ENCODE measurements at places on chromosomes 16 and 17.

DNA sequence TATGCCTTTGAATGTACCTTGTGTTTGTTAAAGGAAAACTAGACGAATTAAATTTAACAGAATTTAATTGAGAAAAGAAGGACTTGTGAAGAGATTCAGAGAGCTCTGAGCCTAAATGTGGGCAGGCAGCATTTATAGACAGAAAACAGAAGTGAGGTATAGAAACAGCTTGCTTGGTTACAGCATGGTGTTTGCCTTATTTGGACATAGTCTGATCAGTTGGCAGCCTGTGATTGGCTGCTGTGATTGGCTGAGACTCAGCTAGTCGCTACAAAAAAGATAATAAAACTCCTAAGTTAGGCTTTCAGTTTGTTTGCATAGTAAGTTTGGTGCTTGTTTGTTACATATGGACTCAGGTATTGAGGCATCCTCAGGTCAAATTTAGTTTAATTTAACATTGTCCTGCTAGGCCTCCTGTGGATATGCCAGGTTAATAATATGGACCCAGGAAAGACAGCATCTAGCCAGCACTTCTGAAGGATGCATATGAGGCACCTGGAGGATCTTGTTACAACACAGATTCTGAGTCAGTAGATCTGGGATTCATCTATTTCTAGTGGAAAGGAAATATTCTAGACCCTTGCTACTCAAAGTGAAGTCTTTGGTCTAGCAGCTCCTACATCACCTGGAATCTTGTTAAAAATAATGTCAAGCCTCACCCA, 43.4 kb downstream of the SLFN5 start:
- no peak for DNase-seq

DNA sequence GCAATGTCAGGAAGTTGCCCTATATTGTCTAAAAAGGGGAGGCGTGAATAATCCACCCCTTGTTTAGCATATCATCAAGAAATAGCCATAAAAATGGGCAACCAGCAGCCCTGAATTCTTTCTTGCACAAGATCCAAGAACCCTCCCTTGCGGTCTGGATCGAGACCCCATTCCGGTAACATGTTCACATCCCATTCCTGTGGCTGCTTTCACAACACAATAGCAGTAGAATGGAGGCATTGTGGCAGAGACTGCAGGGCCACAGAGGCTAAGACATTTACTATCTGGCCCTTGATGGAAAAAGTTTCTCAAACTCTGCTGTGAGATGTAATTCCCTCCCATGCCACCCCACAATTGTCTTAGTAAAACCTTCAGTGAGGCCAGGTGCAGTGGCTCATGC, 73.2 kb downstream of the RMI2 start:
- DNase-seq: no peak

DNA sequence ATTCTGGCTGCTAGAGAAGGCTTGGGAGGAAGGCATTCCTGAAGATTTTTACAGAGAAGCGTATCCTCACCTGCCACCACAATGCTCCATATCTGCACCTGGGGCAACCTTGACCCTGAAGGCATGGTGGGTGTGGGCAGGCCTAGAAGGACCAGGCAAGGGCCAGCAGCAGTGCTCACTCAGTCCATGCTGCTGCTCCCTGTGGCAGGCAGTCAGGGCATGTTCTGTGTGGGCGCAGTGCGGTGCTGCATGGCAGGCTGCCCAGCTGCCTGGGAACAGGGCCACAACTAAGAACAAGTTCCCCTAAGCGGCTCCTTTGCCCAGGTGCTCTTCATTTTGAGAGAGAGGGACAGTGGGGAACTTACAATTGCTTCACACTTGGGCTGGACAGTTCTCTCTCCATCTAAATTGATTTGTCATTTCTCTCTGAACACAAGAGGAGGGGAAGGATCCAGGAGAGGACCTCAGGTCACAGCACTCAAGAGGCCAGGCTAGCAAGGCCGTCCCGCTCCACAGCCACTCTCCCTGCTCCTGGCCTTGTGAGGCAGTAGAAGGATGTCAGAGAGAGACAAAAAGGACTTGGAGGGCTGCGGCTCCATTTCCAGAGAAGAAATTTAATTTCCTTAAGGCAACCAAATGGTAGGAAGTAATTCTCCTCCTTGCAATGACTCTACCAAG, 158.8 kb downstream of the AATF start:
- no peak for DNase-seq

- DNase-seq: peak; percentile 32
Measured at GRCh38 chr17:44307387-44308186, 814 bp upstream of the RUNDC3A start.

DNA sequence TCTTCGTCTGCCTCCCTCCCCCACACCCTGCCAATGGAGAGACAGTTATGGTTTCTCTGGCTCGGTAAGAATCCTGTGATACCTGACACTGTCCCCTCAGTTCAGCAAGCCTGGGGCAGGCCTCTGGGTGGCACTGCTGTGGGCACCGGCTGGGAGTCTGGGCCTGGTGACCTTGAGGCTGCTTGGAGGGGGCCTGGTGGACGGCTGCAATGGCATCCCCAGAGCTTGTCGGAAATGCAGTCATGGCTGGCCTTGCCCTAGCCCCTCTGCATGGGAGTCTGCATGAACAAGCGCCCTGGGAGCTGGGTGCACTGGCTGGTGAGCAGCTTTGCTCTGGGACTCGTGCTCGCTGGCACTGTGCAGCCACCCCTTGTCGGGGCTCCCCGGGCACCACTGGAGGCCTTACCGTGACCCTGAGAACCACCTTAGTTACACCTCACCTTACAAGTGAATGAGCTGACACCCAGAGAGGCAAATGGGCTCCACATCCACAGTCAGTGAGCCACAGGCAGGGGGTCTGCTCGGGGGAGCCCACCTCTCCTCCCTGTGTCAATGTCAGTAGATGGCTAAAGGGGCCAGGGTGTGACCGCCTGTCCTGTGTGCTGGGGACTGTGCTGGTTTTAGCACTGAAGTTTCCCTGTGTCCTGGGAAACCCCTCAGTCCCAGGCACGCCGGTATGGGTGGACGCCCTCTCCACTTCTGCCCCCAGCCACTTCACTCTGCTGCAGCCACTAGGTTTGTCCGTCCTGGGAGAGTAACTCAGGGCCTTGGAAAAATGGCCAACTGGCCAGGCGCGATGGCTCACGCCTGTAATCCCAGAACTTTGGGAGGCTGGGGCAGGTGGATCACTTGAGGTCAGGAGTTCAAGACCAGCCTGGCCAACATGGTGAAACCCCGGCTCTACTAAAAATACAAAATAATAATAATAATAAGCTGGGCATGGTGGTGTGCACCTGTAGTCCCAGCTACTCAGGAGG, 1.4 kb downstream of the LGALS3BP start:
- DNase-seq: no peak

DNA sequence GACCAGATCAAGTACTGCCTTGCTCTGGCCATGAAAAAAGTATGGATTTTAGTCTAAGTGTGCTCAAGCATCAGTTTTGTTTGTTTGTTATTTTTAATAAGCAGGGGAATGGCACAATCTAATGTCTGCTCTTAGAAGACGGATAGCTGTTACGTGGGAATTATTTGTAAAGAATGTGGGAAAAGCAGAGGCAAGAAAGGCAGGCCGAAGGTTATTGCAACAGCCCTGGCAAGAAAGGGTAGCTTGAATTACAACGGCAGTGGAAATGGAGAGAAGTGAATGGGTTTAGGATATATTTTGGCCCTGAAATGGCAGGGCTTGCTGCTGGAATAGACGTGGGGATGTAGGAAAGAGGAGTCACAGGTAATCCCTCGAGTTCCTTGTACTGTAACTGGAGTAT, 987 bp upstream of the HASPIN start:
- no peak for DNase-seq

- peak; percentile 81 for DNase-seq
Measured at GRCh38 chr16:9008601-9009260, 45.0 kb upstream of the USP7 start.

- DNase-seq: no peak
Measured at GRCh38 chr16:11233727-11234376, 22.2 kb downstream of the SOCS1 start.

GRCh38 chr16:19213885-19214284, 45.8 kb downstream of the SYT17 start:
- no peak for DNase-seq

GRCh38 chr16:67199011-67199807, at the start of gene ELMO3:
TSS of gene ELMO3 (plus strand) at chr16:67199131. CDS start at chr16:67199327, 196 bp downstream.
- no peak for DNase-seq

- no peak for DNase-seq
Measured at GRCh38 chr16:35862242-35862641, 2402.8 kb downstream of the TP53TG3F start.

DNA sequence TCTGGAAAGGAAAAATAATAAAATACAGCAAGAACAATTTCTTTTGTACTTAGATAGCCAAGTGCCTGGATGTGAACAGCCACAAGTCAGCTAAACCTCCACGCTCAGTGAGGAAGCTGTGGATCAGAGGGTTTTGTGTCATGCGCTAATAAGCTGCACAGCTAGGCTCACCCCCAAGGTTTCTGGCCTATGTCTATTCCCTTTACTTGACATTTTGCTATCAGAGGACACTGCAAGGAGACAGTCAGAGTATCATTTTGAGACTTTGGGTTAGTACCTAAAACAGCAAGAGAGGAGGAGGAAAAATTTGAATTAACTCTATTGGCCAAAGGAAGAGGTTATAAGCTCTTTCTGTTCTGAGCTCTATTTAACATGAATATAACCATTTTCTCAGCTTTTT, 139.3 kb downstream of the KCNJ2 start:
- DNase-seq: no peak

DNA sequence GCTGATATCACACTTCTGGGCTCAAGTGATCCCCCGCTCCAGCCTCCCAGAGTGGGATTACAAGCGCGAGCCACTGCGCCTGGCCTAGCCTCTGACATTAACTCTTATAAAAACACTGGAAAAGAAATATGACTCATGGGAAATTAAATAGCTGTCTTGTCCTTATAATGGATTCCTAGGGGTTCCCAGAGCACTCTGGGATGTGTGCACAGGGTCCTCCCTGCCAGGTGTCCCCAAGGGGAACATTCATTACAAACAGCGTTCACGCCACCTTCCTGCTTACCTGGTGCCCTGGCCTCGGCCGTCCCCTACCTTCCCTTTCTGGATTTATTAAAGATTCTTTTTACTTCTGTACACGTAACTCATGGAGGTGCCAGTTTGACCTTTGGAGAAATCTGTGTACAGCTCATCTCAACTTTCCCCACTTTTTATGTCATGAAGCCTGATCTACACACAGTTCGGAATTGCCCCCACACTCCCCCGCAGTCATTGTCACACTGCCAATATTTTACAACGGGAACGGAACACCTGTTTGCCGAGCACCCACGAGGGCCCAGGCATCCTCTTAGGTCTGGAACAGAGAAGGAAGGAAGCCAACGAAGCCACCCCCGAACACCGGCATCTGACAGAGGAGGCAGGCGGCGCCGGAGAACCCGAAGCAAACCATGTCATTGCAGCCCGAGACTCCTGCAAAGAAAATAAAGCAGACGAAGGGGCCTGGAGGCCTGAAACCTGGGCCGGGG, 39.7 kb upstream of the MEAK7 start:
- DNase-seq: no peak

Measured in B cell (primary cell).